Glutamatergic neuron (in vitro differentiated cells): ENCODE measurements at places on chromosomes 7 and 10.

DNA sequence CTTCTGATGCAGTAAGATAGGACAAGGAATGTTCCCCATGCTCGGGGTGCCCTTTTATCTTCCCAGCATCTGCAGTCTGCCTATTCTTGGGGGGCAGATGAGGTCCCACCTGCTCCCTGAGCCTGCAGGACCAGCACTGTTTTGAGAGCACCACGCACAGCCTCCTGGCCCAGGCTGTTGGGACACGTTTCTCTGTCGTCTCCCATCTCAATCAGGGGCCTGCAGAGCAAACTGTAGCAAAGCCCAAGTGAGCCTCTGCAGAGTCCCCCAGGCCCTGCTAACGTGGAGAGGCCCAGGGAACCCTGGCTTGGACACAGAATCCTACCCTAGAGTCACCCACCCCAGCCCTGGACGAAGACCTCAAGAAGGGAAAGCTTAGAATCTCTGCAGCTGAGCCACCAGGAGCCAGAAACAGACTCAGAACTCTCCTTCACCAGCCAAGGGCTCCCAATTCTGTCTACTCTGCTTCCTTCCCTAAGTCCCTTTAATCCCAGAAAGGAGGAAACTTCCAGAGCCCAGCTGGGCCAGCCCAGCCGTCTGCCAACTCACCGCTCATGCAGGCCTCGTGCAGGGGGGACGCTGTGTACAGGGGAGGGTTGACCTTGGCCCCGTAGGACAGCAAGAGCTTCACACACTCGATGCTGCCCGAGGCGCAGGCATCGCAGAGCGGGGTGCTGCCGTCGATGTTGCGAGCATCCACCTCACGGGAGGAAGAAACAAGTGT is 15.6 kb downstream of the ASB13 start:
- DNase-seq: no peak

DNA sequence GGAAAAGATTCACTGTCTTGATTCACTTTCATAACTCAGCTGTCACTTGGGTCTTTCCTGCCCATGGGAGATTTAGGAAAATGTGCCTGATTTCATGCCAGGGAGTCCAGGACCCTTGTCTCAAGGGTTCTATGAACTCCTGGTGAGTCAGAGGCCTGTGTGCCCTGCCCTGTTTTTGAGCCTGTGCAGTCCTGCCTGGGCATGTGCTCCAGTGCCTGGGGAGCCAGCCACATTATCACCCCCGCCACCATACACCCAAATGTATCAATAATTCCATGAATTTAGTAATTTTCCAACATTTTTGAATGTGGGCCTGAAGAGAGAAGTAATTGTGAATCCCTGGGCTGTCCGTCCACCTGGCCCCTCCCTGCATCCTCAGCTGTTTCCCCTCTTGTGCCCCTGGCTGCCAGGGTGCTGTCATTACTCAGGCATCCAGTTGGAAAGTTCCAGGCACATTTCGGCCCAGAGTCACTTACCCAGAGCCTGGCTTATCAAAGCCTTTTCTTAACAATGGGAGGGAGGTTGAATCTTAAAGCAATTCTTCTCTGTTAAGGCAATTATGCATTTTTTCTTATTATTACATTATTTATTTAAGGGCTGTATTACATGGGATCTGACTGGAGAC is 287.8 kb upstream of the CDC14C start:
- no peak for DNase-seq

GRCh38 chr10:70222340-70222794 is 10.9 kb downstream of the PPA1 start:
- DNase-seq: no peak

DNA sequence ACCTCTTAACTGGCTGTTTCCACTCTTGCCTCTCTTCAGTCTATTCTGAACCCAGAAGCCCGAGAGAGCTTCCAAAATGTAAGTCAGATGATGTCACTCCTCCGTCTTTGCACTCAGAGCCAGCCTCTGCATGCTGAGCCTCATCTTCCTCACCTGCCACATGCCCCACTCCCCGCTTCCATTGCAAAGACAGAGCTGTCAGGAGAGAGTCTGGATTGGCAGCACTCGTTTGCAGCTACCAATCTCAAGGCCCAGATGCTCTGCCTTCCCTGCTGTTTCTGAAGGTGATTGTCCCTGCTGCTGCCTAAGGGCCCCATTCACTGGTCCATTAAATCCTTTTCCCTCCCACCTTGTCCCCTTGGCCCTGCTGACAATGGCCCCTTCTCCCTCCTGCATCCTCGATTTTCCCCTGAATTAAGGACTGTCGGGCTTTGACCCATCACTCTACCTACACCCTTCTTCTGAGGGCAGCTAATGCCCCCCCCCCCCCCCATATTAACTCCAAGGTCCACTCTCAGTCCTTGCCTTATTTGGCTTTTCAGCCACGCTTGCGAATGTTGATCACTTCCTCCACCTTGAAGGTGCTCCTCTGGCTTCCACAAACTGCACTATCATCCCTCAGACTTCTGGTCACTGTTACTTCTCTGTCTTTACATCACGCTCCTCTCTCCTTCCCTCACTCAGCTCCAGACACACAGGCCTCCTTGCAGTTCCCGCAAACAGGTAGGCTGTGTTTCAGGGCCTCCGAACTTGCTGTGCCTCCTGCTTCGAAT is 98.5 kb downstream of the CHN2 start:
- DNase-seq: no peak

GRCh38 chr7:134662166-134662870 is 15.7 kb downstream of the BPGM start:
- no peak for DNase-seq

DNA sequence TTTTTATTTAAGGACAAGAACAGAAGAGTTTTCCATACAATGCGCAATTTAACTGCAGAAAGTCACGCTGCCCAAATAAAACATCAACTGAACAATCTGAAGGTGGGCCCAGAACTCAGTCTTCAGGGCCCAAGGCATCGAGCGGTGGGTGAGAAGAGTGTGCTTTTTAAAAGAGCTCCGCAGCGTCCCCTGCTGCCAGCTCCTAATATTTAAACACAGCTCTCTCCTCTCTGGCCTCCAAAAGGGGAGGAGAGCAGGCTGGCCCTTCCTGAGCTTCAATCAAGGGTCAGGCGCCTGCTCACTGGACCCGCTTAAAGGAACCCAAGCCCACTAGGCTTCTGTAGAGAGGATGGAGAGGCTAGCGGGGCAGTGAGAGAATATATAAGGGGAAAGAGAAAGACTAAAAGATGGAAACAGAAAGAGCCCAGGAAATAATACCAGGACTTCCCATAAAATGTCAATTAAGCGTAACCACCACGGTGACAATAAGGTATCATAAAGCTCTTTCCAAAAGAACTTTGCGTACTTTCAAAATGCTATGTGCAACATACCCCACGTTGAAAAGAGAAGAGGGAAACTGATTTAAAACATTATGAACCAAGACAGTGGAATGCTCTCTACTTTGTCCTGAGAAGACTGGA is 2.8 kb downstream of the FAM53B start:
- peak; percentile 84 for DNase-seq

DNA sequence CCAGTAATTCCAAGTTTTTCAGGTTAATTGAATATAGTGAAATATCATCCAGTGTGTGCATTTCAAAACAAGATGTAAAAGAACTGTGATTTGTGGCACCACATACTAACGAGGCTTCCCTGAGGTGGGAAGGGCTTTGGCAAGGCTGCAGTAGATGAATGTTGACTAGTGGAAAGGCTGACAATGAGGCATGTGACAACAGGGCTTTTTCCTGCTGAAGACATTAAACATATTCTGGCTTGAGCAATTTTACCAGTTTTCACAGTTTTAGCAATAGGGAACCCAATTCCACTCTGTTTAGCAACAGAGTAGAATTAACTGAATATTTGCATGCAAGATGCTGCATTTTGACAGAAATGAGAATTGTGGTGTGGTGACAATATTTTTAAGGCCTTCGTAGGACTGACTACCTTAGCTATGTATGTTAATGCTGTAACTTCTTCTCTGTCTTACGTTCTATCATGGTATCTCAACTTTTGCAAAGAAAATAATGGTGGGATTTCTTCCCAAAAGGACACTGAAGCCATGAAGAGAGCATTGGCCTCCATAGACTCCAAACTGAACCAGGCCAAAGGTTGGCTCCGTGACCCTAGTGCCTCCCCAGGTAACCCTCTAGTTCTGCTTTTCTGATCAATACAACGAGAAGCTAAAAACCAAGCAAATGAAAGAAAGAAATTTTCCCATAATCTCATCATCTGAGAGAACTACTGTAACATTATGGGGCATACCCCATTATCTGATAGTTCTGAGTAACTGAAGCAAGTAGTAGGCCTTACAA is 68.5 kb downstream of the AP3M1 start:
- DNase-seq: no peak

DNA sequence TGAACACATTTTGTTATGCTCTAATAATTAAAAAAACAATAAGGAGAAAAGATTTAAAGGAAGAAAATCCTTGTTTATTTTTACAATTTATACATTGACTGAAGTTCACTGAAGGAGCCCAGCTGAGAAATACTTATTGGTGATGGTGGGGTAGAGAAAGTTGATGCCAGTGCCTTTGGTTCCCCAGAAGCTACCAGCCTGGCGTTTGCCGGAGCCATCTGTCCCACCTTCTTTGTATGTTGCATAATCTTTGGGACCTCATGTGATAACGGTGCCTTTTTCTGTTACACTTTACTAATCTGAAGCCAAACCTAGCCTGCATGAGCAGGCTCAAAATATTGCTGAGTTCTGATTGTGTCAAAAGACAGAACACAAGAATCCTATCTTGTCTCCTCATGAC is 22.7 kb downstream of the ZNF365 start:
- DNase-seq: no peak

GRCh38 chr10:35834877-35835494 is 192.9 kb upstream of the FZD8 start:
- no peak for DNase-seq

DNA sequence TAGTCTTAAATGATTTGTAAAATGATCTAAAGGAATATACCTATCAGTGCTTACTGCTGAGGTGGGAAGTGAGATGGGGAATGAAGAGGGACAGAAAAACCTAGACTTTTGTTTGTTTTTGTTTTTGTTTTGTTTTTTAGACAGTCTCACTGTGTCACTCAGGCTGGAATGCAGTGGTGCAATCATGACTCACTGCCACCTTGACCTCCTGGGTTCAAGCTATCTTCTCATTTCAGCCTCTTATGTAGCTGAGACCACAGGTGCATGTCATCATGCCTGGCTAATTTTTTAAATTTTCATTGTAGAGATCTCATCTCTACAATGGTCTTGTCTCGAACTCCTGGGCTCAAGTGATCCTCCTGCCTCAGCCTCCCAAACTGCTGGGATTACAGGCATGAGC is 116.4 kb upstream of the SEM1 start:
- no peak for DNase-seq

DNA sequence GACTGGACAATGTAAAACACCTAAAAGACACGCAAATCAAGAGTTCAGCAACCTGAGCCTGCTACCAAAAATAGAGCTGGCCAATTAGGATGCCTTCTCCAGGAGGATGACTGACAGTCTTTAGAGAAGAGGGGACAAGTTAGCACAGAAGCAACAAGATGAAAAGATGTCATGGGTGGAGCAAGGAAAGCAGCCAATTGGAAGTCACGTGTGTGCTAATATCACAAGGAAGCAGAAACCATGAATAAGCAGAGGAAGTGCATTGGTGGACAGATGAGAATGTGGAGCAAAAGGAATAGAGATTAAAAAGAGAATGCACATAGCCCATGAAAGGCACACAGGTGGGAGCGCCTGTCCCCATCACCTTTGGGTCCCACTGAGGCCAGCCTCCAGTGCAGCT is 148.1 kb downstream of the SLC25A13 start:
- no peak for DNase-seq
